ENCODE measurements at places on chromosomes 7 and 10.

GRCh38 chr7:1041551-1042491 lies 2.5 kb upstream of the GPR146 start:
- no peak for DNase-seq

DNA sequence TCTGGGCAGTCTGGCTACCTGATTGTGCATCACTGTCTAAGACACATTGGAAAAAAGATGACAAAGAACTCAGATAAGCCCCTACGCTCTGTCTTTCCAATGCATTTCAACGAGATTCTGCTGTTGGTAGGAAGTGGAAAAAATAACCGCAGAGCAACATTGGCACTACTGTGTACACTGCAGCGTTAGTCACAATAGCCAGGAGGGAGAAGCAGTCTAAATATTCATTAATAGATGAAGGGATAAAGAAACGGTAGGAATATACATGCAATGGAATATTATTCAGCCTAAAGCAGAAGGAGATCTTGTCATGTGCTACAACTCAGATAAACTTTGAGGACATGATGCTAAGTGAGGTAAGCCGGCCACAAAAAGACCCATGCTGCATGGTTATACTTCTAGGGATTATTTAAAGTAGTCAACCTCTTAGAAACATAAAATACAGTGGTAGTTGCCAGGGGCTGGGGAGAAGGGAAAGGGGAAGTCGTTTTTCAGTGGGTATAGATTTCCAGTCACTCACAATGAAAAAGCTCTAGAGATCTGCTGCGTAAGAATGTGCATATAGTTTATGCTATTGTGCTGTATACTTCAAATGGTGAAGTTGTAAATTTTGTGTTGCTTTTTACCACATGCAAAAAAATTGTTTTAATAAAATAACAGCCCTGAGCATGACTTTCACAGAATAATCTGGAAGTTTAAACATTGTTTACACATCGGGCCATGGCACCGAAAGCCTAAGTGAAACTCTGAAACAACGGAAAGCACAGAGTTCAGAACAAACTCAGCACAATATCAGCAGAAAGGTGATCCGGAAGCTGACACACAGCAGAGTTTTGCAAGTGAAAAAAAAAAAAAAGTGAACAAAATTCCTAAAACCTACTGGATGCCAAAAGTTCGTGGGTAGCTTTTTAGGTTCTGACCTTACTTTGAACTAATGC lies 40.1 kb downstream of the ELMO1 start:
- peak; percentile 23 for DNase-seq

DNA sequence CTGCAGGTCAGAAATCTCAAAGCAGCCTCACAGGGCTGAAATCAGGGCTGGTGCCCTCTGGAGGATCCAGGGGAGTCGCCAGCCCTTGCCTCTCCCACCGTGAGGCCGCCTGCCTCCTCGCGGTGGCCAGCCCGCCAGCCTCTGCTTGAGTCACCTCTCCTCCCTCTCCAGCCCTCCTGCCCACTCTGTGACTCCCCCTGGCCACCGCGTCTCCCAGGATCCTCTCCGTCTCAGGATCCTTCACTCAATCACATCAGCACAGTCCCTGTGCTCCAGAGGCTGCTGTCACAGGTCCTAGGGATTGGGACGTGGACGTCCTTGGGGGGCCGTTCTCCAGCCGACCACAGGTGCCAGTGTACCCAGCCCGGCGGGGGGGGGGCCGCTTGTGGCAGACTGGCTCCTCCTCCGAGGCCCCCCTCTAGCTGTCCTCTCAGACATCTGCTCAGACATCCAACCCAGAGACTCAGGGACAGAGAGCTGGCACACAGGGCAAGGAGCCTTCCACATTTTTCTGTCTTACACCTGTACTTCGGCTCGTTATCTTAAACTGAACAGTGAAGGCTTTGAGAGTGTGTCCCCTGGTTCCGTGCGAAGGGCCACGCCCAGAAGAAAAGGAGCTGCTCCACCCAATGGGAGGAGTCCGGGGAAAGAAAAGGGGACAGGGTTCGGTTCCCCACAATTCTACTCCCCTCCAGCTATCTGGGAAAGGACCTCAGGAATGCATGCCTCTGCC lies 9.4 kb upstream of the PPP2R2D start:
- DNase-seq: no peak

- no peak for DNase-seq
Measured at GRCh38 chr10:125795128-125795527, 19.5 kb upstream of the MMP21 start.

GRCh38 chr7:92910976-92911375 lies 74.6 kb upstream of the CDK6 start:
- no peak for DNase-seq

GRCh38 chr7:2287745-2288144 lies 26.5 kb downstream of the SNX8 start:
- no peak for DNase-seq

GRCh38 chr7:43585562-43585961 lies 2.7 kb downstream of the STK17A start:
- DNase-seq: peak; percentile 21

- DNase-seq: no peak
Measured at GRCh38 chr10:35219292-35219691, 92.6 kb downstream of the CREM start.

DNA sequence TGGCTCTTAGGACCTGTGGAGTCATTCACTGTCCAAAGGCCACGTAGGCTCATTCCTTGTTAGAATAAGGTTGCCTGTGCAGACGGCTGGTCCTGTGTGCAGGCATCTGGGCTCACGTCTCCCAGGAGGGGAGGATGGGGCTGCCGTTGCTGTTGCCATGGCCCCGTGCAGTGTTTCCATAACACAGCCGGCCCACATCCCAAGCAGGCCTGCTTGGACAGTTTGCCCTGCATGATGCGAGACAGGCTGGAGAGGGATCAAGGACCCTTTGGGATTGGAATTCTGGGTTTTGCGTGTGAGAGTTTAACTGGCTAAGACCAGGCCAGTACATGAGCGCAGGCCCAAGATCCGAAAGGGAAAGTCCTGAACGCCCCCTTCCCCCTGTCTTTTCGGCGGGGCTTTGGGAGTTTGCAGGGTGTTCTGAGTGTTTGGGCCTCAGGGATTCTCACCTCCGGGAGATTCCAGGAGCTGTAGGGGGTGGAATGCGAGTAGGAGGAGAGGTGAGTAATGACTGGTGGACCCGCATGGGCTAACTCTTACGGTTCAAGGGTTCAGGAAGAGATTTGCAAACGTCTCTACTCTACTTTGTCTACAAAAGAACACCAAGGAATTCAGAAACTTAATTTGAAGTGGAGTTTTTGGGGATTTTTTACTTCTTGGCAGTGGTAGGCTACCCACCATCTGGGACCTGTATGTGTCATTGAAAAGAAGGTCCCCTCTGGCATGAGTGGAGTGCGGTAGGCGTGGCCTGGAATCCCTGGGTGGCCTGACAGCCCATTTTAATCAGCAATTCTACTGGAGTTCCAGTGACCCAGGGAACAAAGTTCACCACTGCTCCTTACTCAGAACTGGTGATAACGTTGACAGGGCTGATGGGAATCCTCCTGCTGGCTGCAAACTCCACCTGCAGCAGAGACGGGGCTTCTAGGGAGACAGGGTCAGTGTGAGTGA lies 125.4 kb downstream of the ITIH5 start:
- no peak for DNase-seq

DNA sequence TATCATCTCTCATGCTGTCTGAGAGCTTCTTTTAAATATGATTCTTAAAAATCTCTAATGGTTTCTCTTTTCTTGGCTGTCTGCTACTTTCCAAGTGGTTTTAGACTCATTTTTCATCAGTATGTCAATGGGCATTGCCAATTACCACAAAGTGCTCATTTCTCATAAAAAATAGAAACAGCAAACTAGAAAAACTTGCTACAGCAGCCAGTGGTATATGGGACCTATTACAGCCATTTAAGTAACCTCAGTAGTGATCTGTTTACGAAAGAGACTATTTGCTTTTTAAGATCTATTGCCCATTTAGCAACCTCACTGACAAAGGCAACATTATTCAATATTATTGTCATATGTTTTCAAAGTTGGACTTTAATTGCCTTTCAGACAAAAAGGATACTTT lies 207.1 kb upstream of the RHOBTB1 start:
- DNase-seq: no peak

DNA sequence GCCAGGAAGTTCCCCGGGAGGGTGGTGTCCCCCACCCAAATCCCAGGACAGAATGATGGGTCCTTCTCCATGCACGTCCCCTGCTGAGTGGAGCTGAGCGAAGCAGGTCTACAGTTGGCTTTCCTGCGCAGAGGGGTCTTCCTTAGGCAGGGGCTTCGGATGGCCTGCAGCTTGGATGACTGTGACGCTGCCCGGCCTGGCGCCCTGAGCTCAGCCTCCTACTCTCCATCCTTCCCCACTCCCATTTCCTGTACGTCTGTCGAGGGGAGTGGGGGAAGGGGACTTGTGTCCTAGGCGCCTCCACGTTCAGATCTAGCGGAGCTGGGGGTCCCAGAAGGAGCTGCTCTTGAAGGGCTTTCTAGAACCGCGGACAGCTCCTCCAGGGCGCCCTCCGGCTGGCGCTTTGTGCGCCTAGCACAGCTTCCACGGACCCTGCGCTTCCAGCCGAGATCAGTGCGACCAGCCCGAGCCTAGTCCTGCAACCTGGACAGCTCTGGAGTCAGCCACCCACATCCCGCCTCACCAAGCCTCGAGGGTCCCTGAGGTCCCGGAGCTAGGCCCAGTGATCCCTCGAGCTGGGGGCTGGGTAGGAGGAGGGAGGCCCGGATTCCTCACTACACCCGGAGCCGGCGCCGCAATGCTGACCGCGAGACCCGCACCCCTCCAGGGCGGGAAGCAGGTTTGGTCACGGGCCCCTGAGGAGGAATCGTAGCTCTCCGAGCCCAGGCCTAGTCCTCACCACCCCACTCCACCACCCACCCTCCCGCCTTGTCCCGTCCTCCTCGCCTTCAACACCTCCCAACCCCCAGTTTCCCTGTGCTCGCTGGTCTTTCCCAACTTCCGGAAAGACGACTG lies 1.9 kb downstream of the GRID1 start:
- DNase-seq: no peak

GRCh38 chr7:112080441-112080840 lies 125.8 kb downstream of the DOCK4 start:
- DNase-seq: no peak

GRCh38 chr10:33150889-33151288 lies 183.6 kb downstream of the NRP1 start:
- peak; percentile 74 for DNase-seq

DNA sequence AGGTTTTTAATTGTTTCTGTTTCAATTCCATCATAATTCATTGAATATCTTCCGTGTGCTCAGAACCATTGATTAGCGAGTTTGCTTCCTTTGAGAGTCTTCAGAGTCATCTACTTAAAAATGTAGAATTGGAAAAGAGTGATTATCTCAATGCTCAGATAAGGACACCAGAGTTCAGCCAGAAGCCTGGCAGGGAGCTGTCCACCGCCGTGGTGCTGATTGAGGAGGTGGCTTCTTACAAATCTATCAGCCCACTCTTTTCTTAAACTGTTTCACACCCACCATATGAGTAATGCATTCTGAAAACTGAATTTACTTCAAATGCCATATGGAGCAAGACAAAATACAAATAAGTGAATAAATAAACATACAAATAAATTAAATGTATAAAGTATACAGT lies 79.3 kb downstream of the INSYN2A start:
- no peak for DNase-seq

- DNase-seq: no peak
Measured at GRCh38 chr7:3309140-3309539, 8.1 kb downstream of the SDK1 start.

DNA sequence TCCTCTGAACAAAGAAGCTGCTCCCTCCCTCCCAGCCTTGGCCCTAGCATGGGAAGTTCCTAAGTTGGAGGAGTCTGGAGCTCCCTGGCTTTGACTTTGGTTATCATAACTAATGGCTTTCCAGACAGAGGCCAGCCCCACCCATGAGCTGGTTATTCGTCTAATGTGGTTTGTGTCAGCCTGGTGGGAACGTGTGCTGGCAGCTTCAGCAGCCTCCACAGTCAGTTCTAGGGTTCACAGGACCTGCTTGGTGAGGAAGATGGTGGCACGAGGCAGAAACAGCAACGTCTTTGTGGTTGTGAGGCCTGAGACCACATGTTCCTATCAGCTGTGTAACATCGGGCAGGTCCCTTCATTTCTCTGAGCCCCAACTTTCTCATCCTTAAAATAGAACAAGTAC lies 103.1 kb downstream of the PAXIP1 start:
- DNase-seq: no peak

GRCh38 chr7:140998715-140999114 lies 16.0 kb downstream of the MRPS33 start:
- no peak for DNase-seq

DNA sequence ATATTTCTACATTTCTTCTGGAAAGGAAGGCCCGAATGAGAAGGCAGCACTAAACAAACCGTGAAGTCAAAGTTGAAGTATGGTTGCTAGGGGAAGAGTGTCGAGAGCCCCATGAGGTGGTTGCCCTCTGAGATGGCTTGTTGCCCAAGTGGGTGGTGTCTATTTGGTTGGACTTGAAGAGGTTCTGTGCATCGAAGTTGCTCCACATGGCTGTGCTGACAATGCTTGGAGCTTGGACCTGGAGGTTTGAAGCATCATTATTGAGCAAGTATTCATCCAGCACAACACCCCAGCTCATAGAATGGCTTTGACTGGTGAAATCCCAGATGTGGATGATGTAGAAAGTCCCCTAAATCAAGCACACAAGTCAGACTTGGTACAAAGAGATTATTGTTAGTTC lies 165.2 kb upstream of the CDCA7L start:
- DNase-seq: no peak

- no peak for DNase-seq
Measured at GRCh38 chr7:77933394-77933793, 134.8 kb downstream of the PHTF2 start.

GRCh38 chr7:29622335-29623265 lies 59.0 kb downstream of the PRR15 start:
- DNase-seq: no peak

DNA sequence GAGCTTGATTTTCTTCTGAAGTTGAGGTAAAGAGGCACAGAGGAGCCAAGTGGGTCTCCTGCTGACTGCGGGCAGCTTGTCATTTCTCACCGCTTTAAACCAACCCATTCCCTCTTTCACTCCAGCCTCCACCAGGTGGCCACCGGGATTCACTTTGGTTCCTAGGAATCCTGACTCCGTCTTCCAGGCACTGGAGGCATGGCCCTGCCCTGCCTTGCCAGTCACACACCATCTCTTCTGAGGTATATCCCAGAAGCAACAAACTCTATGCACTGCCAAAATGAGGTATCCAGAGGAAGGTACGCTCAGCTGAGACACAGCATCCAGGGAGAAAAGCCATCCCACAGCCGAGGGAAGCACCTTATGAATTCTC lies 280.8 kb downstream of the TNS3 start:
- DNase-seq: no peak

DNA sequence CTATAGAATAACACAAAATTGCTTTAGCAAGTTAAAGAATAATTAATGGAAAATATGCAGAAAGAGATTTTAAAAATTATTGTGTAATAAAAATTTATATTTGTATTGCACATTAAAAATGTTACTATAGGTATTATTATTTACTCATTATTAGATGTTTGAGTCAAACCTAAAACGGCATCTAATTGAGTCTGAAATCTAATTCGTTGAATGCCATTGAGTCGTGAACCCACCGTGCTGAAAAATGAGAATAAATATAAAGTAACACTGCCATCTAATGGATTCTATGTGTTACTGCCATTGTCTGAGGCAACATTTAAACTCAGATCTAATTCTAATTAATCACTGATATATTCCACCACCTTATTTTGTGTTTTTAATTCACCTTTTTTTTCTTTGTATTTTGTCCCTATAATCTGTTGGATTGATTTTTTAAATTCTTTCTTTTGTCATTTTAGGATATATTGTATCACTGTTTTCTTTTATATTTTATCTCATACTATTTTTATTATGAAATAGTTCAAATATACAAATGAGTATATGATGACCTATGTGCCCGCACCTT lies 62.2 kb downstream of the SAMD9 start:
- peak; percentile 40 for DNase-seq

- no peak for DNase-seq
Measured at GRCh38 chr10:124131172-124131571, 37.8 kb upstream of the CHST15 start.
